T-helper 1 cell (primary cell): ENCODE measurements at places on chromosomes 12 and 14.
A peak's percentile ranks its signal among the peaks of the same experiment; 100 is the strongest.

- no peak for DNase-seq
These were observed 90.8 kb downstream of the PRICKLE1 start for GRCh38 chr12:42498549-42499247.

DNA sequence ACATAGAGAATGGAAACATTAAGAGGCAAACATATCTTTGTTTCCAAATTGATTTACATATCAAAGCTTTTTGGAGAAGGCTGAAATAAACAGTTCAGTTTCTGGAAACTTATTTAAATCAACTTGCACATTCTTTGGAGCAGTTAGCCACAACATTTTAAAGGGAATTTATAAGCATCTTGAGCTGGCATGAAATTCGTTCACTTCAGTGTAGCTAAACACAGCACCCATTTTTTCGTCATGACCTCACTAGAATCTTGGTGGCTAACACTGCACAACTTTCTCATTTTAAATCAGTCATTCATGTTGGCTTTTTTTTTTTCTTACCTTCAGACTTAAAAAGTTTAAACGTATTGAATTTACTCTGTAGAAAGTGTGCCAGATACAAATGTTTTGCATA, 1139.9 kb upstream of the FLRT2 start:
- no peak for DNase-seq

- no peak for DNase-seq
These were observed 76.8 kb upstream of the LHX5 start for GRCh38 chr12:113548467-113548866.

DNA sequence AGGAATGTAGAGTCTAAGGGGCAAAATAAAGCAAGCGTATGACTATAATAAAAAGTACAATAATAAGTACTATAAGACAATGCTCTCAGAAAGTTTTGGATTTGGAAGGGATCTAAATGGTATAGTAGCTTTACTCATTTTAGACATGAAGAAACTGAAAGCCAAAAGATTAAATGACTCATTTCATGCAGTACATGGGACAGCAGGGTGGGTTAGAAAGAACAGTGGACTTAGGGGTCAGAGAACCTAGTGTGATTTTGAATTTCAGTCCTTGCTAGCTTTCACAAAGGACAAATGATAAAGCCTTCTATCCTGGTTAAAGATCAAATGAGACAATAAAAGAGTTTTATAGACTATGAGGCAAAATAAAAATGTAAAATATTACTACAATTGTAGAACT, 6.8 kb upstream of the LEMD3 start:
- DNase-seq = no peak

DNA sequence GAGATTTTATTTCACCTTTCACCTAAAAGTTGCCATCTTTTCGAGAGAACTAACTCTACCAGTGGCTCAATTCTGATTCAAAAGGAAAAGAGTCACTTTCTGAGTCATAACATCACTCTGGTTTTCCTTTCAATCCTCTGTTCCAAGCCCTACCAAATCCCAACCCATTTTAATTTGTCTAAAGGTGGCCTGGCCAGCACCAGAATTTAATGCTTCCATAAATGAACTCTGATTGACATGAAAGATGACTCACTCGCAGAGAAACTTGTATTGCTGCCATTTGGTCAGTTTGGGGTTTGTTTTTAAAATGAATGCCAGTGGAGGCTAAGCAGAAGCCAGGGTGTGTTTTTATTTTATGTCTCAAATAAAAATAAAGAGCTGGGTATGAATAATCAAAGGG, 117.4 kb upstream of the SOX5 start:
- DNase-seq = no peak

DNA sequence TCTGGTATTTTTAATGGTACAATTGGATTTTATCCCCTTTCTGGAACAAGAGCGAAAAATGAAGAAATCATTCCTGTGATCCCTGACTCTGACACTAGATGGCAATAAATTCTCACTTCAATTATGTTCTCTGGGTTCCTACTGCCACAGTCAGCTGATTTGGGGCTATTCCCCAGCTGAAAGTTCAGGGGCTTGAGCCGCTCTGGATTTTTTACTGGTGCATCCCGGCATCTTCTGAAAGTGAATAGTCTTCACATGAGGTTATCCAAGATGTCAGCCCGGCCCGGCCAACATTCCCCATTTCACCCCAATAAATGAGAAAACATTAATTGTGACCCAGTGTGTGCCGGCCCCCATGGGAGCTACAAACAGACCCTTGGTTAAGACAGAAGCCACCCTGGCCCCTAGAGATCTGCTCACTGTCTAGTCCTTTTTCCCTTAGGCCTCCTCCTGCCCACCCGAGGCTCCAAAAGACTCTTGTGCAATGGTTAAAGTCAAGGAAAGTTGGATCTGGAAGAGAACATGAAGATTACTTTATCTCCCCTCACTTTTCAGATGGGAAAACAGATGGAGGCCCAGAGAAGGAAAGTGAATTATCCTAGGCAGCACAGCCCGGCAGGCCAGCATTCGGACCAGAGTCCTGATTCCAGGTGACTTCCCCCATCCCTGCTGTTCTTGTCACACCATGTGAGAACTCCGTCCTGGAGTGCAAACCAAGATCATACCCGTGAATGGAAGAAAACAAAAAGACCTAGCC, 20.8 kb downstream of the CKAP4 start:
- DNase-seq = peak; percentile 48

DNA sequence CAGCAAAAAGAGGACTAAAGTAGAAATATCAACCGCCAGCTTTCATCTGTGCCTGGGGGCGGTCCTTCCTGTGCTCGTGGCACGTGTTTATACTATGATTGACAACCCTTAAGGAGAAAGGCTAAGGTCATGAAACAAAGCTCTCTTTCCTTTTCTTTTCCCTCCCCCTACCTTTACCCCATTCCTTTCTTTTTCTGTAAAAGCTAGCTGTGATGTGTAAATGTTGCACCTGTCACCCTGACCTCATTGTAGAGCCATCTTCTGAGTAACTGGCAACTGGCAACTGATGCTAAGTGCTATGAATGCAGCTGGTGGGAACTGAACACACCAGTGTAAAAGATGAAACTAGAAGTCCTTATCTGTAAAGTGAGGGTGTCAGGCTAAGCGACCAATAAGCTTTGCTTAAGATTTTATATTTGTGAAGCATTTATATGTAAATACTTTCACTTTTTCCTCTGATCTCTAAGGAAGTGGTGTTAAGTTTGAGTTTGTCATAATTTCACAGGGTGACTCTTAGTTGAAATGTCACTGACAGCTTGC, 102.8 kb upstream of the BCAT1 start:
- DNase-seq = peak; percentile 27

- peak; percentile 9 for DNase-seq
These were observed 890 bp downstream of the SPTLC2 start for GRCh38 chr14:77615361-77616132.

GRCh38 chr12:110590806-110591326, 7.7 kb upstream of the PPTC7 start:
- DNase-seq = no peak

GRCh38 chr14:34064349-34064748, 113.5 kb upstream of the EGLN3 start:
- DNase-seq = no peak

- DNase-seq = peak; percentile 22
These were observed 34.1 kb upstream of the DAAM1 start for GRCh38 chr14:59154373-59154772.

DNA sequence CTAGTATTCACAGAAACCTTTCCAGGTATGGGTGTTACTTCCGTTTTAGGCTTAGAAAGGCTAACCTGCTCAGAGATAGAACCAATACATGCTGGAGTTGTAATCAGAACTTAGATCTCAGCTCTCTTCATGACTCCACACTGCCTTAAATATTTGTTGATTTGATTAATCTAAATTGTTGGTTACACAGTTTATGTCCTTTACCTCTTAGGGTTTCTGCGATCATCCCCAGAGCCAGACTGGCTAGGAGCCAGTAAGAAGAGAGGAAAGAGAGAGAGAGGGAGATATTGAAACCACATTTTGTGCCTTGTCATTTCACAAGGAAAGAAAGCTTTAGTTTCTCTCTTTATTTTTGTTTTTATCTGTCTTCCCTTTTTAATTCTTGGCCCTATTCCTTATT, 16.8 kb upstream of the MGP start:
- no peak for DNase-seq

DNA sequence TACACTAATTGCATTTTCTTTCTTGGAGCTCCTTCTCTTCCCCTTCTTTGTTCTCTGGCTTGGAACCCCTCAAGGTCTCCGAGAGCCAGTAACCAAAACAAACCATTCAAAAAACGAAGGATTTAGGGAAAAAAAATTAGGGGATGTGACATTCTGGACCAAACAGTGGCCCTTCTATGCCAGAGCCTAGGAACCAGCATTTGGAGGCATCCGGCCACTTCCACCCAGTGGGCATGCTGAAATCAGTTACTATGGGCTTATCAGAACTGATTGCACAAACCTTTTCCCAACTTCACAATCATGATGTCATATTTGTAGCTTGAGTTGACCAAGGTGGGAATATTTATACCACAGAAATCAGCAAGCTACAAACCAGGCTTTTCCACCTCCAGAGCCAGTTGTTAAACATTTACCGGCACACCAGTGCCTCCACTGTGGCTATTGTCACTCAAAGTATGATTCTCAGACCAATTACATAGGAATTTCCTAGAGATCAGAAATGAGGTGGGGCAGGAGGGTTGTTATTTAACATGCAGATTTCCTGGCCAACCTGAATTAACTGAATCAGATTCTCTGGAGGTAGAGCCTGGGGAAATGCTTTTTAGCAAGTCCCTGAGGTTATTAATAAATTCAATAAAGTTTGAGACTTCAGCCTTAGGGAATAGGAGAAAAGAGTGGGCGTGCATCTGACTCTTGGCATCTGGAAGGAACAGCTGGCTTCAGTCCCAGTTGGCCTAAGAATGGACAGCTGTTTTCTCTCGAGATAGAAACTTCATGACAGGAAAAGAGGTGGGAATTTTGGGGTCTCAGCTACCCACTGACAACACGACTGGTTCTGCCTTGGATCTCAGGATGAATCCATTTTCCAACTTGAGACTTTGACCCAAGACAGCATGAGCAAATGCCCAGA, 273.9 kb downstream of the ZFP36L1 start:
- no peak for DNase-seq

DNA sequence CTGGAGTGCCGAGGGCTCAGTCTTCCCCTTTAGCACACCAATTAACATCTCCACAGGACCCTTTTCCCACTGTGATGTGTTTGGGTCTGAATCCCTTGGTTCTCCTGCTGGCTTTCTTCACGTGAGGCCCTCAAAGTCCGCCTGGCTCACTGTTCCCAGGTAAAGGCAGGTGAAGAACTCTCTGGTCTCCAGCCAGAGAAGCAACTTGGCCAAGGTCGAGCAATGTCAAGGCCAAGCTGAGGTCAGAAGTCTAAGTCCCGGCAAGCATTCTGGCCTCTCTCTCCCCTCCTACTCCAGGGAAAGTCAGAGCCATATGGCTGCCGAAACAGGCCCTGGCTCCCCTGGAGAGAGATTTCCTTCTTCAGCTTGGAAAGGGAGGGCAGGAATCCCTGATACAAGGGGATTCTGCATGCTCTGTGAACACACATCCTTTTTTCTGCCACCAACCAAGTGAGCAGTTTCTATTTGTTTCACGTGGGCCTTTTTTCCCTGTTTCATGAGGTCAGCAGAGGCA, 61.4 kb upstream of the ESRRB start:
- DNase-seq = no peak

- DNase-seq = no peak
These were observed 272.6 kb downstream of the CCER1 start for GRCh38 chr12:90682398-90682797.

- peak; percentile 78 for DNase-seq
These were observed at the start of gene DYRK2 for GRCh38 chr12:67648521-67649260. DYRK2 (plus strand) TSS chr12:67648745; CDS start chr12:67649134, 389 bp downstream.

- DNase-seq = no peak
These were observed 43.7 kb upstream of the PHC1 start for GRCh38 chr12:8870586-8870985.

DNA sequence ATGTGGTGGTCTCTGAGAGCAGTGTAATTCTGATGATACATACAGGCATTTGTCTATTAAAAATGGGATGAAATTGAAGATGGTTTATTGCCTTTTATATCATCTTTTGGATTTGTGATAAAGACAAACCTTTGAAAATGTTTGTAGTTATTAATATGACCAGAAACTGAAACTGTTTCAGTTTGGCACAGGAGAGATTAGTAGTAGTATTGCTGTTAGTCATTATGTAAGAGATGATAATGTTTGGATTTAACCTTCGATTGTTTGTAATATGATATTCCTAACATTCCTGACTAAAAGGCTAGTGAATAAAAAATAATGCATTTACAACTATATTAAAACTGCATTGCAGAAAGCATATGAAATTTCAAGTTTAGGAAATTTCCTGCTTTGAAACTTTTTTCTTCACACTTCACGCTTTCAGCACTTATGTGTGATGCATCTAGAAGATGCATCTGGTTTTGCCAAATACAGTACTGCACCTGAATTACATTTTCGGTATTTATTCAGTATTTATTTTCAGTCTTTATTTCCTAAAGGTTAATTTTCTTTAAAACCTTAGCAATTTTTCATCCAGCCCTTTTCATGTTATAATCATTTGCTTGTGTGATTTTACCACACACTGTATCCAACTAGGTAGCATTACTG, 25.5 kb downstream of the ADIPOR2 start:
- DNase-seq = no peak

DNA sequence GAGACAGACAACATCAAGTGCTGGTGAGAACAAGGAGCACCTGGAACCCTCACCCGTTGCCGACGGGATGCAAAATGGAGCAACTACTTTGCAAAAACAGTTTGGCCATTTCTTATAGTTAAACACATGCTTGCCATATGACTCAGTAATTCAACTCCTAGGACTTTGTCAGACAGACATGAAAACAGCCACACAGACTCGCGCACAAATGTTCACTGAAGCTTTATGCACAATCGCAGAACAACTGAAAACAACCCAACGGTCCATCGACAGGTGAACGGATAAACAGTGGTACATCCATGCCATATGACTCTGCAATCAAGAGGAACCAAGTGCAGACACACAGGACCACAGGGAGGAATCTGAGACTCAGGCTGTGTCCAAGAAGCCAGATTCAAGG, 30.8 kb downstream of the NCOR2 start:
- no peak for DNase-seq

DNA sequence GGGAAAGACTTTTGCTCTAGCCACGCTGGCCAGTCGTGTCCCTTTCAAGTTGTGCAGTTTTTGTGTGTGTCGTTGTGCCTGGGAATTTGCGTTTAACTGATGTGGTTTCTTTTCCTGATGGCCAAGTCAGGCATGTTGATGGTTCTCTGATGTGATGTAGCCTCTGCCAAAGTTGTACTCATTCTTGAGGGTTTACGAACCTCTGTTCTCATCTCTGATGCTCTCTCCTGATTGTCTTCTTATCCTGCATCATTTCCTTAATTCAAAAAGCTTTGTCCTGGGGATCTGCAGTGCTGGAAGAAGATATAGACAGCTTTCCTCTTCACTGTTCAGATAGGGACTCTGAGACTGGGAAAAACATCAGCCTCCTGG, 25.4 kb downstream of the CD9 start:
- DNase-seq = no peak

GRCh38 chr14:51744372-51745130, 92.8 kb downstream of the FRMD6 start:
- no peak for DNase-seq

GRCh38 chr12:95282266-95282665, 64.7 kb downstream of the VEZT start:
- DNase-seq = no peak
